ENCODE measurements at places on chromosomes 6 and 20. TPM values are rescaled to one million over a fixed set of nuclear protein-coding genes. Genes with fewer than 3 reads are reported as not detected.

- no peak for DNase-seq
Observed at GRCh38 chr6:74041420-74041819, 345.4 kb downstream of the CD109 start.

The SPTLC3 gene
- 5.8 TPM for total RNA-seq

The OR2J3 gene
- total RNA-seq = not detected

DNA sequence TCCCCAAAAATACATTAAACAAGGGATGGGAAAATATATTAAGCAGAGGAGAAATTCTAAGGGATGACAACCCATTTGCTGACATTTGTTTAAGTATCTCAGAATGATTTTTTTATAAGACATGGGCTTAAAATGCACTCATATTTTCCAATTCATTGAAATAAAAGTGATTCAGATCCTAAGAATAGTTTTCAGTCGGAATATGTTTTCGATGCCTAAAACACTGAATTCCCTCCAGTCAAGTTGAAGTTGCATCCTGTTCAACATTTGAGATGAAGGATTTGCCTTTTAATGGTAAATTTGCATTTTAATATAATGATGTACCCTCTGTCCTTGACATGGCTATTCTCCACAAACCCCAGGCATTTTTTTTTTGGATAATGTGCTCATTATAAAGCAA lies 79.3 kb downstream of the PTCHD4 start:
- DNase-seq = no peak

DNA sequence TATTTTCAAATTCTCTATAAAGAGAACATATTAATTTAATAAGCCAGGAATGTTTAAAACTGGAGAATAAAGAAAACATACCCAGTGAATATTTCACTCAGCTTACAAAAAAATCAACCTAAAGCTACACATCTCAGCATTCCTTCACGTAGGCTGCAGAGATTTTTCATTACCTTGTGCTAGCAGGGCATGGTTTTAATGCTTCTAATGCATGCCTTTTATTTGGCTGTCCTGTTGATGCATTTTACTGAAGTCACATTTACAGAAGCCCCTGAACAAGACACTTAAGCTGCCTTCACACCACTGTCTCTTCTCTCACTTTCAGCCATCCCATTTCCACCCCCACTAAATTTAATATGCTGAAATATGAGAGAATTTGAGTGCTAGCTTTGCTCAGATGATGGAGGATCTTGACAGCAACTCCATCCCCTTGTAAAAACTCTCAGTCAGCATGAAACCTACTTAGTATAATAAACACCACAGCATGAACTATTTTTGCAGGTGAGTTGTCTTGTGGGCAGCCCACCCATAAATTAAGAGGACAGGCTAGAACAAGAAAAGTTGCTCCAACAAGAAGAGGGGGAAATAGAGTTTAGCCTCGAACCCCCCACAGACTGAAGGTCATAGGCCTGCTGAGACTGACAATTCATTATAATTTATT lies 159.4 kb downstream of the SIM1 start:
- no peak for DNase-seq

DNA sequence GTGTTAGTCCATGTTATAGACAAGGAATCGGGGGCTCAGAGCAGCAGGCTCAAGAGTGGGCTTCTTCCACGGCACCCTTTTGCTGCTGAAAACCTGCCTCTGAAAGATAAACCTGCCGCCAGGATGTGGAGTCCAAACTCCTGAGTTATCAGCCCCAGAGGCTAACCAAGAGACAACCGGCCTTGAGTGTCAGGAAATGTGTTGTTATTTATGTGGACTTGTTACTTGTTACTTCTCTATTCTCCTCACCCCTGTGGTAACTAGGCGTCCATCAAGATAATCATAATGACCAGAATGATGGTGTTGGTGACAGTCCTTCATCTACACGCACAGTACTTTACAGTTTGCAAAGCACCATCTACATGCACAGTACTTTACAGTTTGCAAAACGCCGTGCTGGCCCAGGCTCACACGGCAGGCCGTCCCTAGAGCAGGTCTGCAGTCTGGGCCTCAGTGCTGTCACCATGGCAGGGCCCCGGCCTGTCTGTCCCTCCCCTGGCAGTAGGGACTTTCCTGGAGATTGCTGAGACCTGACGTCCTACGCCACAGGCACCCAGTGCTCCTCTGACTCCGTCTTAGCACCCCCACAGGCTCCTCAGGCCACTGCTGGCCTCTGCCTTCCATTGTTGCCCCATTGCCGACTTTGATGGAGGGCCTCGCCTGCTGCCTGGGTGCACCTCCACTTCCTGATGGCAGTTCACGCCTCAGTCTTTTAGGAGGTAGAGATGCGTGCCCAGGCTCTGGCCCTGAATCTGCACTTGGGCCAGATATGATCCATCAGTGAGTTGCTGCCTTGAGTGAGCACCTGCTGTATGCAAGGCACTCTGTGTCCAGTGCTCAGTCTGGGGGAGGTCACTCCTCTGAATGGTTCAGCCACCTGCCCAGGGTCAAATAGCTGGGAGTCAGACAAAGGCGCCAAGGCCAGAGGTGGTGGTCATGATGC lies 9.1 kb upstream of the BPIFB4 start:
- no peak for DNase-seq

GRCh38 chr6:33578588-33579011 lies 1.5 kb downstream of the BAK1 start:
- DNase-seq = no peak

The KIF6 gene
- total RNA-seq = 0.62 TPM

DNA sequence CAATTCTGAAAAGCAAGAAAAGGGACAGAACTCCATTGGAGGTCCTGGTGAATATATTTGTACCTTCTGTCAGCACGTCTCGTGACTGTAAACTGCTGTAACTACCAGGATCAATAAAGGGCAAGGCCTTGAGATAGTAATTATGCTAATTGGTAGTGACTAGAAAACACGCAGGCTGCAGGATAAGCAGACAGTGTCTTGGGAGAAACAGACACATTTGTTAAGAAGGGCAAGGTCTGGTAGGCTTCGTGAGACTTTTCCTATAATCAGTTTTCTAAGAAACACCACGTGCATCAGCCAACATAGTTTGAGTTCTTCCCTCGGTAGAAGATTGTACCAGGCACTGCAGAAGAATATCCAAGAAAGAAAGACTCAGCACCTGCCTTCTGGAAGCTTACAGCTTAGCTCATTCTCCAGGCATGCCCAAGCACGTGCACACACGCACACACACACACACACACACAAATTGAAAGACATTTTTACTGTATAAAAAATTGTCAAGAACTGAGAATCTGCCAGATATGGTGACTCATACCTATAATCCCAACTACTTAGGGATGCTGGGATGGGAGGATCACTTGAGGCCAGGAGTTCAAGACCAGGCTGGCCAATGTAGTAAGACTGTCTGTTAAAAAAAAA lies 167.0 kb upstream of the SASH1 start:
- no peak for DNase-seq

The TP53TG5 gene
- total RNA-seq = not detected

GRCh38 chr20:25136643-25137559 lies 55.0 kb upstream of the VSX1 start:
- no peak for DNase-seq

Data from chondrocyte (in vitro differentiated cells).